ENCODE measurements at places on chromosomes 7 and 10.

DNA sequence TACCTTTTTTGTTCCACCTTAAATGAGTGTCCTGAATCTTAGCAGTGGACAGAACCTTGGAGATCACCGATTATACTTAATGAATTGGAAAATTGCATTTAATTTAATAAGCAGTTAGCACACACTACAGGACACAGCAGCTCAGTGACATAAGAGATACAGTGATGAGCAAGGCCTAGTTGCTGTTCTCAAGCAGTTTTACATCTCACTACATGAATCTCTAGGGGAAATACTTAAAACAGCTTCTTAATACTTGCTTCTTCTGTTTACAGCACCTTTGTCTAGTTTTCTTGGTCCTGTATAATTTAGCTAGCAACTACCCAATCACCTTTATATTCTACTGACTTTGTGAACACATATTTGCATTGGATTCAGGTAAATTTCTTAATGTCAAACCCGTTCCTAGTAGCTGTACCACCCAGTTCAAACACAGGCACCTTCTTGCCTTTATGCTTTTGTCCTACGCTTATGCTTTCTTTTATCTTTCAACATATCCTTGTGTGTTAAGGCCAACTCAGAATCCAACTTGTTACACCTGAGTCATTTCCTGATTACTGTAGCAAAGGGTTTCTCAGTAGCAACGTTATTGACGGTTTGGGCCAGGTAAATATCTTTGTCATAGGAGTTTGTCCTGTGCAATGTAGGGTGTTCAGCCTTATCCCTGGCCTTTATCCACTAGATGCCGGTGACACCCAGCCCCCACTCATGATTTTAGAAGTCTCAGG lies 1.8 kb downstream of the STAM start:
- DNase-seq = no peak

DNA sequence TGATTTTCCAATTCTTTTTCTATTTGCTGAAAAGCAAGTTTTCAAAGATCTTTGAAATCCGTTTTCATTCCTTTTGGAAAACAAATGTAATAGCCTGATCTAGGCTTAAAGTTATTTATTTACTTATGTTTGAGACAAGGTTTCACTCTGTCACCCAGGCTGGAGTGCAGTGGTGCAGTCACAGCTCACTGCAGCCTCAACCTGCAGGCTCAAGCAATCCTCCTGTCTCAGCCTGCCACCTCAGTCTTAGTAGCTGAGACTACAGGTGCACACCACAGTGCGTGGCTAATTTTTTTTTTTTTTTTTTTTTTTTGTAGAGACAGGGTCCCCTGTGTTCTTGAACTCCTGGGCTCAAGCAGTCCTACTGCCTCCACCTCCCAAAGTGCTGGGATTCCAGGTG lies 4.6 kb downstream of the ST7 start:
- DNase-seq = no peak

DNA sequence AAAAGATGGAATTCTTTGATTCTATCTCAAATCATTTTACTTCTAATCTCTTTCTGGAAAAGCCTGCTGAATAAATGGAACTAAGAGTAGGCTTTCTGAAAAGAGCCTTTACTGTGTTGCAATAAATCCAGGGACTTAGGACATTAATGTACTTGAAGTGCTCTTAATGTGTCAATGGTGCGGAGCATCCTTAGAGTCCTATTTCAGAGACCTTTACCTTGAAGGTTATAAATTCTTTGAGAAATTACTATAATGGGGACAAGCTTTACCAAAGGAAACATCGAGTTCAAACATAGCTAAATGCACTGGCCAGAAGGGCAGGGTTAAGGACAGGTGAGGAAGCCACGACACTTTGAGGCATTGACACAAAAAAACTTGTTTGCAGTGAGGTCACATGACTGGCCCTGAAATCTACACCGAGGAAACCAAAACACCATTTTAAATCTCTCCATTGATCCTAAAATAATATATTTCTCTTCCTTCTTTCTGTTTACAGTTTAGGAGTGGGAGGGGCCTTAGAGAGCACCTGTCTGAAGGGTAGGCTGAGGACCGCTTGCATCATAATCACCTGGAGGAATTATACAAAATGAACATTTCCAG lies 48.1 kb upstream of the EXOC6 start:
- DNase-seq = peak; percentile 82

DNA sequence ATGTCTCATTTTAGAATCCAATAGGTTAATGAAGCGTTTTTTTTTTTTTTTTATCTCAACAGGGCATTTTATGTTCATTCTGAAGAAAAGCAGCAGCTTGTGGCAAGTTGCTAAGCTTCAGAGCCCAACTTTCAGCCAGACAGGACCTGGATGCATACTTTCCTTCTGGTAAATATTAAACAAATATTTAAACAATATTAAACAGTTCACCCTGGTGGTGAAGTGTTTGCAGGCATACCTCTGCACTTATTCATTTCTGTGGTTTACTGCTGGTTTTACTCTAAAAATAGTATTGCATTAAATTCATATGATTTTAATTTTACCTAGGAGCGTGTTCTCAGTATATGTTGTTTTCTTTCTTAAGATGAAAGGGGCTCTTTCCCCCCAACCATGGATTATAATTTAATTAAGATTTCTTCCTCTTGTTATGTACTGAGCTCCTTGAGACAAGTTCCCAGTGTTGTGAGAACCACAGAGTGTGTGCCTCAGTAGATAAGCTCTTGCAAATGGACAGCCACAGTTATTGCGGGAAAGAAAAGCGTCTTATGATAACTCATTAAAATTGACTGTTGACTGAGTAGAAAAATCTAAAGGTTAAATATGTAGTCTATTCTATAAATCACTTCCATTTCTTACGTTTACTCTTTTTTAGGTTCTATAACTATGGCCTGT lies 155.8 kb downstream of the MALRD1 start:
- DNase-seq = no peak

DNA sequence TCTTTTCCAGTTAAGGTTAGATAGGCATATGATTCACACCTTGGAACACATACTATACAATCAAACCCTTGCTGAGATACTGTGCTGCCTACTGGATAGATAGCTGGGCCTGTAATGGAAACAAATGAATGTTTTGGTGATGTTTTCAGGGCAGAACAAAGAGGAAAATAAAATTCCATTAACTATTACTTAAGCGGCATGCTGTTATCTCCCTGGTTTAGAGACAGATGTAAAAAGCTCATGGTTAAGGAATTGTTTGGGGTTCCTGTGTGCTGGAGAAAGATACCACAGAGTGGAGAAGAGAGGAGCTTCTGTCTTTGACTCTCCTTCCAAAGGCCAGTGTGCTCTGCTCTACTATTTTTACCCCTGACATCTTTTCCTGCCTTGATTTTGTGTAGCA lies 341.1 kb downstream of the PLXDC2 start:
- no peak for DNase-seq

DNA sequence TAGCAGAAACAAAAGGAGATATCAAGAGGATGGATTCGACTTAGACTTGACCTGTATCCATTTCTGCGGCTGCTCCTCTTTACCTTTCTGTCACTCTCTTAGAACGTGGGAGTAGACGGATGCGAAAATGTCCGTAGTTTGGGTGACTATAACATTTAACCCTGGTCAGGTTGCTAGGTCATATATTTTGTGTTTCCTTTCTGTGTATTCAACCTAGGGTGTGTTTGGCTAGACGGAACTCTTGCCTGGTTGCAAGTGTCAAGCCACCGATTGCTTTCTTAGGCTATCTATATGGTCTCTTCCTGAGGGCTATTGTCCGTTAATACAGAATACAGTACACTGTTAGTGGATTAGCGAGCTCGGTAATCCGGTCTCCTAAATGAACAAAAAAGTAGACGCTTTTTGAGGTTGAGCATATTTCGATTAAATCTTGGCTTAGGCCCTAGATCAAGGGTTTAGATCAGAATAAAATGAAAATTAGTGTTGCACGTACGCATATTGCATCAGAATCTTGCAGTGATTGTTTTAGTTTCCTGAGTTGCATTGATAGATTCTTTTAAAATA lies 1.2 kb downstream of the PTEN start:
- DNase-seq = no peak

DNA sequence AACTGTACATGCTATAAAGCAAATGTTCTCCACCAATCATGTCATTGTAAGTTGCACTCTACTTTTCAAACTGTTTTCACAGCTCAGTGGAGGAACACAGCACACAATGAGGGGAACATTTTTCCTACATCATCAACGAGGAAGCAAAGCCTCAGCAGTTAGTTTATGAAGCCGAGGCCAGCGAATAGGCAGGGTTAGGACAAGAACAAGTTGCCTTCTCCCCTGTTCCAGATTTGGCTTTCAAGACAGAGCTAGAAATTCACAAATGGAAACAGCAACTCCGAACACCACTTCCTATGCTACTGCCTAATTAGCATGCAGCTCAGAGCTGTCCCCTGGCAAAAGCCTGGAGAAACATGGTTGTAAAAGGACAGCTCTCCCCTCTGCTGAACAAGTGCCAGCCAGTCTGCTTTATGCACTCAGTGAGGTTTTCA lies 19.8 kb downstream of the ITGB8 start:
- DNase-seq = no peak

DNA sequence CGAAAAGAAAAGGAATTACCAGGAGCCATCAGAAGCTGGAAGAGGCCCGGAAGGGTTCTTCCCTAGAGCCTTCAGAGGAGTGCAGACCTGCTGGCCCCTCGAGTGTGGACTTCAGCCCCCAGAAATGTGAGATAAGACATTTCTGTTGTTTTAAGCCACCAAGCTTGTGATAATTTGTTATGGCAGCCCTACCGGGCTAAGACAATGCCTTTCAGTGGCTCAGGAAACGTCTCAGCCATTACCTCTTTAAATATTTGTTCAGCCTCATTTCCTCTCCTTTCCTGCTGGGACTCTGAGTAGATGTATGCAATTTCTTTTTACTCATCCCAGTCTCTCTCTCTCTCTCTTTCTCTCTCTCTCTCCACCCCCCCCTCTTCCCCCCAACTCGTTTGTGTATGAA lies 174.7 kb upstream of the GRB10 start:
- DNase-seq = no peak

DNA sequence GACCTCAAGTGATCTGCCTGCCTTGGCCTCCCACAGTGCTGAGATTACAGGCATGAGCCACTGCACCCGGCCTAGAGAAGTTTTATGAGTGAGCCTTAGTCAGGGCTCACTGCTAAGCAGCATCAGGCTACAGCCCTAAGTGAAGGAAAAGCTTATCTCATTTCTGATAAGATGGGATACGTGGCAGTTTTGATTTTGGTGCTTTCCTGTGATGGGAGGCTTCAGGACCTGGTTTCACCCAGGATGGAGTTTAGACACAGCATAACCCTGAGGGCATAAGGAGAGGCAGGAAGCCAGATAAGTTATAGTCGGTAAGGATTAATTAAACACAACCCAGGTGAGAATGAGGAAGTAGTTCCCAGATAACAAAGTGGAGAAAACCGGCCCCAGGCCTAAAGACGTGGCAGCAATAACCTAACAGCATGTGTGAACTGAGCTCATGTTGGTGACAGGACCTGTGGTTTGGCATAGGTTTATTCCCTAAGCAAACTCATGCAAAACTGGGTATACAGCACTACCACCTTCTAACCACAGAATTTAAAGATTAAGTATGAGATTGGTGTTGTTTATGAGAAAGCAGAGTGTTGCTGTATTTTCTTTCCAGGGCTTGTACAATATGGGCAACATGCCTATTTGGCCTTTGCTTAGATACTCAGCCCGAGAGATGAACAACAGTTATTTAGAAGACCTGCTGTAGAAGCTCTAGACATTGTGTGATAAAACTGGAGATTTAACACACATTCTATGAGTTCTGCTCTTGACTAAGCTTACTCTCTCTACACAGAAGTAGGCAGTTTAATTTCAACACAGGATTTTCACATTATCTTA lies 119.4 kb downstream of the COL28A1 start:
- DNase-seq = no peak

GRCh38 chr10:98460837-98461499 lies 14.2 kb upstream of the HPS1 start:
- no peak for DNase-seq

- DNase-seq = no peak
These were observed 55.9 kb downstream of the NEUROG3 start for GRCh38 chr10:69517271-69517848.

DNA sequence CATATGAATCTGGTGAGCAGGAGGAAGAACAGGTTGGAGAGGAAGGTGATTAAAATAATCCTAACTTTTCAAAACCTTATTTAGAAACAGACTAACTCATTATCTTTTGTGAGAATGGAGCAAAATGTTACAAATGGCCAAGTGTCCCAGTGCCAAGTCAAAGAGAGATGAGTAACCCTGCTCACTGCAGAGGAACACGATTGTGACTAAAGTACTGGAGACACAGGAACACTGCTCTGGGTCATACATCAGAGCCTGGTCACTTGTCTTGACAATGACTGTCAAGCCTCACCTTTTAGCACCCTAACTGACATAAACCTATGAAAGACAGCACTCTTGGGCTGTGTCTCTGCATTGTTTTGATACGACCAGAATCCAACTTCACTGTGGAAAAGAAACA lies 108.8 kb downstream of the SGMS1 start:
- DNase-seq = no peak

GRCh38 chr10:111209692-111210091 lies 132.9 kb downstream of the ADRA2A start:
- DNase-seq = no peak

DNA sequence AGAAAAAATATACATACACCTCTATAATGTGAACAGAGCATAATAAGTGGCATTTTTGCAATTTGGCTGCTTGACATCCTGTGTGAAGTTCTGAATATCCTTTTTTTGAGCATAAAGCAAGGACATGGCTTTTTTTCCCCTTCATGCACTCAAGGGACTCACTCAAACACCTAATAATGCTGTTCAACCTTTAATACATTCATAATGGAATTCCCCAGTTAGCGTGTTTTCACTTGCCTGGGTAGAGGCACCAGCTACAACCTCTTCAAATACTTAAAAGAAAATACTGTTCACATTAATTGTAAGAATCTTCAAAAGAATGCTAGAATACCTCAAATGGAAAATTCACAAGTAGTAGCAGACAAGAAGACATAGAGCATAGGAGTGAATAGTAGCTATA lies 316.8 kb downstream of the PCDH15 start:
- no peak for DNase-seq

All from NCI-H1105 treated with DMSO at 0.1 percent for 48 hours (cell line).